Pons (tissue), 1 donor: ENCODE measurements at places on chromosomes 1 and 21.
A peak's percentile ranks its signal among the peaks of the same experiment; 100 is the strongest.

DNA sequence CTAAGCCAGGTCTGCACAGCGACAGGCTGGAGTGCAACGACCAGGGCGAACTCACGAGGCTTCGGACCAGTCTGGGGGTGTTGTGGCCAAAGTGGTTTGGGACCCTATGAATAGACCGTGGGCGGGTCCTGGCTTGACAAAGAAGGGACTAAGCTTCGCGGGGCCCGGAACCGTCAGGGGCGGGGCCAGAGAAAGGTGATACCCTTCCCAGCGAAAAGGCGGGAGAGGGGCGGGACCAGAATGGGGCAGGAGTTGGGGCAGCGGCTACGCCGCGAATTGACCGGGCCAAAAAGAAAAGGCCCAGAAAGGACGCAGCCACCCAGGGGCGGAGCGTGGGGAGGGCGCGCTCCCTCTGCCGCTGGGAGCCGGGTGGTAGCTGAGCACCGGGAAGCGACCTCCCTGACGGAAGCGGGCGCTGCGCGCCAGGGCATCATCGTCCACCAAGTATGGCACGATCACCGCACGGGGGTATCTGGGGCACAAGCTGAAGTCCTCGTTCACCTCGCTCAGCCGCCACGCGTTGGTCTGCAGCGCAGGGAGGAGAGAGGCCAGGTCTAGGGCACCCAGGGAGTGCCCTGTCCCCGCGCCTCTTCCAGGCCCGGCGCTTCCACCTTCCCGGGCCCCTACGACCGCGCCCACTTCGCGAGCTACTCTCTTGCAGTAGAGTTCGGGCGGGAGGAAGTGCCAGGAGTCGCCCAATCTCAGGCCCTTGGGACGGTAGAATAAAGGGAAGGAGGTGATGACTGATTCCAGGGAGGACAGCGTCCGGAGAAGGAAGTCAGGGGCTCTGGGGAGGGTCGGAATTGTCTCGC is 6.7 kb upstream of the FAM167B start:
- peak; percentile 50 for DNase-seq

- DNase-seq = no peak
These were observed 5.8 kb upstream of the SPATC1L start for GRCh38 chr21:46189959-46190490.

- DNase-seq = peak; percentile 23
These were observed 272.7 kb downstream of the FOXD2 start for GRCh38 chr1:47710329-47711071.

- DNase-seq = no peak
These were observed 439.4 kb downstream of the CAMTA1 start for GRCh38 chr1:7224644-7225043.

DNA sequence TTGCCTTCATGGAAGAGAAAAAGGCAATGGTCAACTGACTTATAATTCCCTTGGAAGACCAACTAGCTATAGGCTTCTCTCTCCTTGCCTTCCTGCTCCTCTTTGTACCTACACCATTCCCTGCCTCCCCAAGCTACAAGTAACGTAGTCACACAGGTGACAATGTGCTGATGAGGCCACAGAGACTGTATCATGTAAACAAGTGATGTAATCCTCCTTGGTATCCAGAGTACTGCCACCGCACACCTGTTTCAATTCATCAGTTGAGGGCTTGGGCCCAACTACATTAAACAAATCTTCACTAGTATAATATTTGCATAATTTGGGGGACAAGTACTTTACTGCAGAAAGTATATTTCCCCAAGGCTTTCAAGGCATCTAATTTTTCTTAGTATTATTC is 76.4 kb upstream of the SCYL3 start:
- DNase-seq = no peak

GRCh38 chr1:20896826-20897225 is 109.7 kb upstream of the HP1BP3 start:
- DNase-seq = no peak
